ENCODE measurements at places on chromosomes 16 and 17.

DNA sequence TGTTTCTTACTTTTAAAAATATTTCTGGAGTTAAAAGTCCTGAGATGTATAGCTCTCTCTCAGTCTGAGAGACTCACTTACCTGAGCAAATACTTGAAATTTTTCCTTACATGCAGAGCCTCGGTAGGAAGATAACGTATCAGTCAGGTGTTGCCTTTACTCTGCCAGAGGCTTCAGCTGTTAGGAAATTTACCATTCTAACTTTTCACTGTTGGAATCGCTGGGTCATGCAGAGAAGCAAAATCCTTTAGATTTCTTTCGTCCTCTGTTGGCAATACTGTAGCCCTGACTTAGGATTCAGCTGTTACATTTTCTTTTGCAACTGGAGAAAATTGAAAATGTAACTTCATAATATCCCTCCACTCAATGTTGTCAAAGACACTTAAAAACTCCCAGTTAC is 20.0 kb upstream of the KCNJ16 start:
- DNase-seq: peak; percentile 32

DNA sequence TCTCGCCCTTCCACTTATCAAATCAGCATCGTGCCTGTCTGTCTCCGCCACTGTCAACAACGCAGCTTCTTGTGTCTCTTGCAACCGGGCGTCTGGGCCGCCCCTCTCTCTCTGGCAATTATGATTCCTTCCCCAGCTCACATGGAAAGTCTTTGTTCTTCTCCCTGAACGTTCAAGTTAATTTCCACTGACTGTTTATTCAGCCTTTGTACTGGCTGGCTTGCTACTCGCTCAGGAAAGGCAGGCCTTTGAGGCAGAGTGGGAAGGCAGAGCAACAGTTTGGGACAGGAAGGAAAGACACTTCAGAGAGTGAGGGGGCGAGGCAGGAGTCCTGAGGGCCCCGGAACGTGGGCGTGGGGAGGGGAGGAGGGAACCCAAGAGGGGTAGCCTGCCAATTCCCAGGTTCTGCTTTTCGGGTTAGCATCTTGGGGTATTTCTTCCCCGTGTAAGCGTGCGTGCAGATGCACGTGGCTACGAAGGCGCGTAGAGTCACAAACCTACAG is 50.8 kb downstream of the AKAP1 start:
- DNase-seq: no peak

- no peak for DNase-seq
Measured at GRCh38 chr16:11370084-11370931, 25.0 kb downstream of the RMI2 start.

DNA sequence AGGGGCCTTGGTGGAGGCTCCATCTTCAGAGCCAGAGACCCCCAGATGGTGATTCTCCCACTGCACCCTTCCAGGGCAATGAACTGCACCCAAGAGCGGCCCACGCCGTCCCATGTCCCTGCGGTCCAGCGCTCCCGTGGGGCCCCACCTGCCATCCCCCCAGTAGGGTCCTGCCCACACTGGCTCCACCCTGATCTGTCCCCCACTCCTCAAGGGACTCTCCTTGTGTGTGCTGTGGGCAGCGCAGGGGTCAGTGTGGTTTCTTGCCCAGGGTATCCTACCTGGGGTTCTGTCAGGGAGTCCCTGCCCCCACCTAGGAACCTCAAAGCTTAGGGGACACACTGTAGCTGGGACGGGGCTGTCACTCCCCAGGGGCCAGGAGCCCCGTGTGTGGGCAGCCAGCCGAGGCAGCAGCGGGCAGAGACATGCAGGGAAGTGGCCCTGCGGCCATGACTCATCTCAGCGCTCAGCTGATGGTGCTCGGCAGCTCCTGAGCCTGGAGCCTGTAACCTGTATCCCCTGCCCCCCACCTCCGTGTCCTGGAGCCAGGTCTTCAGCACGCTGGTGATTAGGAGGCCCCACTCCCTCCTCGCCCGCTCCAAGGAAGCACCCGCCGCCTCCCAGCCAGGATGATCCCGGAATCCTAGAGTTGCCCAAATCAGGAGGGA is 35.7 kb upstream of the SSTR5 start:
- peak; percentile 18 for DNase-seq

- no peak for DNase-seq
Measured at GRCh38 chr16:11198828-11199227, 57.2 kb downstream of the SOCS1 start.

- DNase-seq: no peak
Measured at GRCh38 chr16:28261942-28262341, 30.4 kb upstream of the SBK1 start.

- DNase-seq: no peak
Measured at GRCh38 chr16:14248791-14249190, 177.7 kb downstream of the MRTFB start.

DNA sequence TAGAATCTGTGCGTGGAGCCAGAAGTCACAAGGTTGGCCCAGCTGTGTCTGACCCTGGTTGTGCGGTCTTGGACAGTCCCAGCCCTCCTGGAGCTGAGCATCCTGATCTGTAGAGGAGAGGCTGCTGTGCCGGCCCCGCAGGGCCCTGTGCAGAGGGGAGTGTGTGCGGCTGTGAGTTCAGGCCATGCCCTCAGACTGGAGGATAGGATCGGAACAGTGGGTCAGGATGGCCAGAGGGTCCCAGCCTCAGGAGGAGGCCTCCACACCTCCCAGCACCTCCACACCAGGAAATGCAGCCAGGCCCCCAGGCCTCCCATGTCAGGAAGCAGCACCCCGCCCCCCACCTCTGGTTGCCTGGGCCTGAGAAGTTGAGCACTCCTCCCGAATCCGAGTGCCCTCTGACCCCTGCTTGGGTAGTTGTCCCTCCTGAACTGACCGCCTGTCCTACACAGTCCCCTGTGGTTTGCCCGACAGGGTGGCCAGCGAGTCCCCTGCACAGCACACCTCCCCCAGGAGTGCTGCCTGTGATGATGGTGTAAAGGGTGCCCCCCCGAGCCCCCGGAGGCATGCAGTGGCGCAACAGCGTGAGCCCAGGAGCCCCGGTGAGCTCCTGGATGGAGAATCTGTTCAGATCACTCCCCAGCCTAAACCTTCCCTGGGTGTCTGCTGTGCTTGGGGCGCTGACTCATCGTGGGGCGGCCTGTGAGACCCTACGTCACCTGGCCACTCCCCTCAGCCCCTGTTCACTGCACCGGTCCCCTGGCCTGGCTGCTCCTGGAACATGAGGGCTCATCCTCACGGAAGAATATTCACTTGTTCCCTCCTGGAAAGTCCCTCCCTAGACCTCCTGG is 285.2 kb downstream of the SEC14L1 start:
- DNase-seq: no peak

- DNase-seq: no peak
Measured at GRCh38 chr16:28616636-28617035, 6.8 kb upstream of the SULT1A1 start.

DNA sequence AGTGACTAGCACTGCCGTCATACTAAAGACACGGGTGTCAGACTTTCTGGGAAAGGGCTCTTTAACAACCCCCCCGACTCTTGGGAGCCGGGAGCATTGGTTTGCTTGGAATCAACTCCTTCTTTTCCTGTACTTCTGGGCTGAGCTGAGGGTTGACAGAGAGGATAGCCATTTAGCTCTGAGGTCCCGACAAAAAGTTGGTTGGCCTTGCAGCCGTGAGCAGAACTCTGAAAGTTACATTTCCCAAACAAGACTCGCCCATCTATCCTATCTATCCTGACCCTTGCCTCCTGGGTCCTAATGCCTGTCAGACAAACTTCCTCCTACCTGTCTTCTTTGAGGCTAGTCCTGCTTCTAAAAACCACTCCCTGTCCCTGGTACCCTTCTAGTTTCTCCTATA is 460.8 kb upstream of the TOM1L1 start:
- no peak for DNase-seq

GRCh38 chr17:13541032-13541480 is 60.7 kb downstream of the HS3ST3A1 start:
- no peak for DNase-seq

GRCh38 chr17:76193591-76193990 is 46.7 kb downstream of the RNF157 start:
- peak; percentile 23 for DNase-seq

DNA sequence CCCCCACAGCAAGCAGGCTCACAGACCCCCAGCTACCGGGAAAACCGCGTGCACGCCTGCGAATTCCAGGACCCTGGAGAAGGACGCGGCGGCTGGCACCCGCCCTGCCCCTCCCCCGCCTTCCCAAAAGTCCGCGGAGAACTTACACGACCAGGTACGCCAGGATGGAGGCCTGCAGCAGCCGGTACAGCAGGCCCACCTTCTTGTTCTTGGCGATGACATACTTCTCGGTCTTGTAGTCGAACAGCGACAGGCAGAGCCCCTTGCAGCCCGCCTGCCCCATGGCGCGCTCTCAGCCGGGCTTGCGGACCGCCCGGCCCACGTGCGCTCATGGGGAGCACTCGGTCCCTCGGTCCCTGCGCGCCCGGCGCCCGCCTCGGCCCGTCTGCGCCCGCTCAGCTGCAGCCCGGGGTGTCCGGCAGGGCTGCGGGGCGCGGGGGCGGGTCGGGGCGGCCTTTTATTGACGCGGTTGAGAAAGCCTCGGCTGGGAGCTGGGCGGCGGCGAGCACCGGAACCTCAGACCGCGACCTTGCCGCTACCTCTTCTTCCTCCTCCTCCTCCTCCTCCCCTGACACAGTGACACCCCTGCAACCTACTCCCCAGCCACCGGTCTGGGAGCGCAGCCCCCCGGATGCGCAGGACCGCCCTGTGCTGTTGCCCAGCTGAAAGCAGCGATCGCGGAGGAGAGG is at the start of gene P2RX5:
P2RX5 (minus strand) TSS at position 433 of the 689 bp plus-strand sequence; CDS start at position 283, 150 bp downstream.
- peak; percentile 75 for DNase-seq

DNA sequence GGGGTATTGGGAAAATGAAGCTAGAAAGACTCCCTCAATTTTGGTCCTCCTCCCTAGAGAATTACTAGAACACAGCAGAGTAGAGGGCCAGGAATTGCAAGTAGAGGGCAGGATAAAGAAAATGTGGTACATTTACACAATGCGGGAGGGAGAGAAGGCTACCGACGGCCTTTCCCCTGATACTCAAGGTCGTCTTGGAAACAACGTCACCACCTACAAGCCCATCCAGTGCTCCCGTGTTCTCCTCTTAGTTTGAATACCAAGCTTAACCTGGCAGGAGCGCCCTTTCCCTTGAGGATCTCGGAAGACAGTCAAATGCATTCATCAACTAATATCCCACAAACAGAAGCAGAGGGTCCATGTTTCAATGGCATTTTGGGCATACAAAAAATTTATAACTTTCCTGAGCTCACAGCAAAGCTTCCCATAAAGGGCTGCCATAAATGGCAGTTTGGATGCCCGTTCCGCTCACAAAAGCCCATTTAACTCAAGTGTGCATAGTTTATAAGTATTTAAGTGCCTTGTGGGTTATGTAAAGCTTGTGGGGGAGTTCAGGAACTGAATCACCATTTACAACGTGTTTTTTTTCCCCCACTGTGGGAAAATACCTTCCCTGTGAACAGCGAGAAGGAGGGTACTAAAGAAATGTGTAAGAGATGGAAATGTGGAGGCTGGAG is 414.6 kb downstream of the SLC39A11 start:
- DNase-seq: no peak

GRCh38 chr17:47721725-47722124 is 11.3 kb upstream of the TBX21 start:
- DNase-seq: no peak

GRCh38 chr17:14341866-14342265 is 41.0 kb downstream of the HS3ST3B1 start:
- peak; percentile 43 for DNase-seq

- no peak for DNase-seq
Measured at GRCh38 chr16:75267631-75268264, 16.3 kb upstream of the BCAR1 start.

- DNase-seq: no peak
Measured at GRCh38 chr17:27793906-27794569, 6.3 kb downstream of the NOS2 start.

DNA sequence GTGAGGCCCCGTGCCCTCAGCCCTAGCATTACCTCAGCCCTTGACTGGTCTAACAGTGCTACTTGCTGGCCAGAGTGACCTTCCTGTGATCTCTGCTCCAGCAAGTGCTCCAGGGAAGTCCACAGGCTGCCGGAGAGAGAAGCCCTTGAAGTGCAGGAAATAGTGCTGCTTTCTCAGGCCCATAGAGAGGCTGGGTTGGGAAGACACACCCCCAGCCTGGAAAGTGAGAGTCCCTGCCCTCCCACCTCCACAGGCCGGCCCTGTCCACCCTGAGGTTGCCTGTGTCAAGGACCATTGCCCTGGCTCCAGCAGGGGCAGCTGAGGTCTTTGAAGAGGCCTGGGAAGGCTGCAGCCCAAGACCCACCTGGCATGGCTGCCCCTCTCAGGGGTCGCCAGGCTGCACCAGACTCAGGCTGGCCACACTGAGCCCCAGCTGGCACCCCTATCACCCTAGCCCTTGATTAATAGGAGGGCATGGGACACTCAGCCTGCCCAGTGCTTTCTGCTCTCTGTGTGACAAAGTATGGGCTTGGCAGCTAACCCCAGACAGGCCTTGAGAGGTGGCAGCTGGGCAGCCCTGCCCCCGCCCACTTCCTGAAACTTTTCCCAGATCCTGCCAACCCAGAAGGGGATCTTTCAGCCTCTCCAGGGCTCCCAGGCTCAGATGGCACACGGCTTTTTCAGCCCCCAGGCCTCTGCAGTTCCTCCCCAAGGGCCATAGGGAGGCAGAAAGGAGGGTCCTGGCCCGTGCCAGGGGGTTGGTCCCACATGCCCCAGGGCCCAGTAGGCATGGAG is 21.7 kb downstream of the ATP6V0D1 start:
- no peak for DNase-seq

- no peak for DNase-seq
Measured at GRCh38 chr17:82832881-82833475, 6.8 kb downstream of the ZNF750 start.

GRCh38 chr17:71757956-71758355 is 362.9 kb upstream of the SOX9 start:
- DNase-seq: no peak

DNA sequence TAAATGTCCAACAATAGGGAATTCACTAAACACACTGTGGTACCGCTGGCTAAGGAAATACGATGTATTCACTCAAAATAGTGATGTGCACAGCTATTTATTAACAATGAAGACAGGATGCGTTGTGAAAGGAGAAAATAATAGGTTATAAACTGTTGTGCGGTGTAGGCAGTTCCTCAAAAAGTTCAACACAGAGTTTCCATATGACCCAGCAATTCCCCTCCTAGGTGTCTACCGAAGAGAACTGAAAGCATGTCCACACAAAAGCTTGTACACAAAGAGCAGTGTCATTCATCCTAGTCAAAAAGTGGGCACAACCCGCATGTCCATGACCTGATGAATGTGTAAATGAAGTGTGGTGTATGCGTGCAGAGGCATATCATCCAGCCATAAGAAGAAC is 1.2 kb upstream of the CES1 start:
- DNase-seq: no peak

Data from GM23338 (cell line).